Hypothalamus (tissue), 51 donors: ENCODE measurements at places on chromosomes 16 and 17.

DNA sequence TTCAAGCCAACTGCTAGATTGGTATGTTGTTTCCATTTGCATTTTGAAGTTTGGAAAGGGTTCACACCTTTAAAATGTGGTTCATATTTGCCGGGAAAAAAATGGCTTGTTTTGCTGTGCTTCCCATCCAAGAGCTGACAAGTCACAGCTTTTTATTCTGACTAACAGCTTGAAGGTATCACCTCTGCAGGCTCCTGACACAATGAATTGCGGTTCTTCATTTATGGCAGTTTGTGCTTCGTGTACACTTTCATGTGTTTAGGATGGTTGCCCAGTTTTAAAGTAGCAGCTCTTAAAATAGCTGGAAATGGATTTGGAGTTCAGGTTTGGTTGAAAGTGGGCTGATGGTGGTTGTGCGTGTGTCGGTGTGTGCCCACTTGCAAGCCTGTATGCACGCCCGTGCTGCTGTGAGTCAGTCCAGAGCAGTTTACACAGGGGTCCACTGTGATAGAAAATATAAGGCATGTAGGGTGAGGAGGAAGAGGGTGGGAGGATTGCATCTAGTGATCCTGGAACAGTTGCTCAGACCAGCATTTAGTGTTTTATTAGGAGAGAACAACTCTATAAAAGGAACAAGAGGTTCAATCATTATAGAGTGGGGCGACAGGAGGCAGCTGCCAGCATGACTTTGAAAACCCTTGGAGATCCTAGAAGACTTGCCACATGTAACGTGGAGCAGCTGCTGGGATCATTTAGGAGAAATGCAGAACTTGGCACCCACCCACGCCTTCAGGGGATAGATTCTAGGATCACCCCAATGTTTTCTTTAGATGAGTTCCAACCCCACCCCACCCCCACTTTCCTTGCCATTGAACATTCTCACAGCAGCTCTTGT, 108.0 kb upstream of the TBX2 start:
- DNase-seq: no peak

GRCh38 chr17:28759256-28759865, 15.6 kb downstream of the TRAF4 start:
- no peak for DNase-seq

GRCh38 chr17:8728251-8728938, 16.2 kb downstream of the CCDC42 start:
- no peak for DNase-seq

- DNase-seq: no peak
These were observed 28.2 kb upstream of the CORO1A start for GRCh38 chr16:30155188-30155587.

DNA sequence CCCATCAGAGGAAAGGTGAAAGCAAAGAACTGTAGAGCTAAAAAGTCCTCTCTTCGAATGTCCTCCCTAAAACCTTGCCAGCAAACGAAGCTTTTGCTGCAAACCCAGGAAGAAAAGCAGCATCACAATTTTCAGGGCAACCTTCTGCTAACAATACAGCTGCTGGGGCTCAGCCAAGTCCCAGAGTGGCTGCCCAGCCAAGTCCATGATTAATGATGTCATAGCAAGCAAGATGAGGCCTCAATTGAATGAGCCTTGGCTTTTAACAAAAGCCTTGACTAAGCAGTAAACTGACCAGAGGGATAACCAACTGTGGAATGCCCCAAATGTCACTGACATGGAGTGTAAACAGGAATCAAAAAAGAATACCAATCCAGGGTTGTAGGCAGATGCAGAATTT, 342.7 kb downstream of the PMP22 start:
- DNase-seq: no peak

- no peak for DNase-seq
These were observed 33.1 kb upstream of the CRISPLD2 start for GRCh38 chr16:84786605-84787262.

GRCh38 chr16:21339941-21340340, 61.9 kb upstream of the CRYM start:
- no peak for DNase-seq
